ENCODE measurements at places on chromosomes 3 and 15.

- no peak for DNase-seq
Observed at GRCh38 chr15:44029940-44030568, 165.0 kb downstream of the FRMD5 start.

GRCh38 chr3:4306091-4306490 lies 2.9 kb downstream of the SETMAR start:
- DNase-seq, result no peak

DNA sequence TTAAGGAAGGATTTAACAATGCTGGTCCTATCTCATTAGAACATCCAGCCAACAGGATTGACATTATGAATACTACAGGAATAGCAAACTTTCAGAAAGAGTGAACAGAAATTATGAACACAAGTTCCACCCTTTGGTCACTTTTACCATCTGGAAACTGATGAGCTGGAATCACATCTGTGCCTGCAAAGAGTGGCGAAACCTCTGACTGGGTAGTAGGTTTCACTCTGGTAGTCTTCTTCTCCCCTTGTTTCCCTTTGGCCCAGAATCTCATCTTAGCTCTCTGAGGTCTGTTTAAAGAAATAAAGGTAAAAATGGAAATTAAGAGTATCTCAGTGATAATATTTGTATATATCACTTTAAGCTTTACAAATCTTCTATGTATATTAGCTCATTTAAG lies 73.1 kb downstream of the NR2E3 start:
- no peak for DNase-seq

GRCh38 chr15:79452244-79453051 lies 20.3 kb downstream of the MINAR1 start:
- DNase-seq, result no peak

- no peak for DNase-seq
Observed at GRCh38 chr15:70179309-70179892, 81.7 kb upstream of the TLE3 start.

GRCh38 chr3:145307272-145307671 lies 853.7 kb downstream of the PLOD2 start:
- DNase-seq, result no peak

DNA sequence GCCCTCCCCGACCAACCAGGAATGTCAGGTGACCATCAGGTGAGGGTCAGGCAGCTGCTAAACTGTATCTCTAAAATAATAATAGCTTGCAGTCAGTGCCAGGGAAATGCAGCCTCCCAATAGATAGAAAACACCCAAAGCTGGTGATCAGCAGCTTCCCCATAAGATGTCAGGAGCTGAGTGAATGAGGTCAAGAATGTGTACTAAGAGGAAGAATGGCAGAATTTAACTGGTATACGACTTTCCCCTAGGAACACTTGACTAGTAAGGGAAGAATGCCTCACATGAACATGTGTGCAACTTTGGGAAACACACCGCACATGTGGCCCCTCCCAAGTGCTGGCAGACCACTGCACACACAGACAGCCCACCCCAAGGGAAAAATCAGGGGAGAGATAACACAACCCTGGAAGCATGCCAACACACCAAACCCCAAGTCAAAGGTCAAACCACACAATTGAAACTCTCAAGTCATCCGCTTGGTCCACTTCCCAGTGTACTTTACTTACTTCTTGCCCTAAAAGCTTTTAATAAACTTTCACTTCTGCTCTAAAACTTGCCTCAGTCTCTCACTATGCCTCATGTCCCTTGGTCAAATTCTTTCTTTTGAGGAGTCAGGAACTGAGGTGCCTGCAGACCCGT lies 806.5 kb downstream of the OTOL1 start:
- no peak for DNase-seq

GRCh38 chr3:187799942-187800641 lies 54.8 kb upstream of the BCL6 start:
- peak; percentile 49 for DNase-seq

DNA sequence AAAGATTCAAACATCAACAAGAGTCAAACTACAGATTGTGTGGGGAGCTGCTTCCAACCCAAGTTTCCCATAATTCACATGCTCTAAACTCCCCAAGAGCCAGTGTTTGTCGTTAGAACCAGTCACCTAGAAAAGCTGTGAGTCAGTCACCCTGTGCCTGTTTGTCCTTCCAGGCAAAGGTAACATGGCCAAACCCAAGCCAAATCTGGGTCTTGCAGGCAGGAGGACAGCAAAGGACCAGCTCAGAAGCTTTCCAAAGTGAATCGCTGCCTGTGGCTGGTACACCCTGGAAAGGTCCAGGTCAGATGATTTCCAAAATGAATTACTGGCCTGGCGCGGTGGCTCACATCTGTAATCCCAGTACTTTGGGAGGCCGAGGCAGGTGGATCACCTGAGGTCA lies 251.5 kb downstream of the FAM43A start:
- DNase-seq, result no peak

GRCh38 chr3:101038393-101038792 lies 45.2 kb upstream of the ABI3BP start:
- no peak for DNase-seq

GRCh38 chr15:59256482-59256881 lies 49.8 kb downstream of the LDHAL6B start:
- no peak for DNase-seq

DNA sequence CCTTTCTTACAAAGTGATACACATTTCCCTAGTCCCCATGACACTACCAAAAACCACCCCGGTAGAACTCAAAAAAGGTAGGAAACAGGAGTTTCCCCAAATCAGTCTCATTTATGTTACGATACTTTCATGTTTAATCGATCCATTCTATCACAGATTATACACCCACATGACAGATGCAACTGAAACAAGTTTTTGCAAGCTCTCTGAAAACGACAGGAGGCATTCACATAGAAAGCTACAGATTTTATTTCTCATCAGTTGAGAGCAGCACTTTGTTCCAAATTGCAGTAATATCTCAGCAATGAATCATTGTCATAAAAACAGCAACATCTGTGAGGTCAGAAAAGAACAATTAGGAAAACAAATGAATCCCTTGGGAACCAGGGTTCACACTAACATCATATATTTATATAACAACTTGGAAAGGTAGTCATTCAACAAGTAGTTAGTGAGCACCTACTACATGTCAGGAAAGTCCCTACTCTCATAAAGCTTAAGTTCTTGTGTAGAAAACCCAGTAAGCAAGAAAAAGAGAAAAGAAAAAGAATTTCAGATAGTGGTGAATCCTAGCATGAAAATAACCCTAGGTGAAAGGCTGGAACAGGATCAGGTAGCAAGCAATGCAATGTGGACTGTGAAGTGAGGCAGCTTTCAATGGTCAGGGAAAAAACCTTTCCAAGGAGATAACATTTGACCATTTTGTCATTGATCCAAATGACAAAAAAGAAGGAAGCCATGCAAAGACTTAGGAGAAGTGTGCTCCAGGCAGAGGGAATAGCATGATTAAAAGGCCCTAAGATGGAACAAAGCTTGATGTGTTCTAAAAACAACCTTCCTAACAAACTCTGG lies 8.3 kb downstream of the PLD1 start:
- DNase-seq, result peak; percentile 88

DNA sequence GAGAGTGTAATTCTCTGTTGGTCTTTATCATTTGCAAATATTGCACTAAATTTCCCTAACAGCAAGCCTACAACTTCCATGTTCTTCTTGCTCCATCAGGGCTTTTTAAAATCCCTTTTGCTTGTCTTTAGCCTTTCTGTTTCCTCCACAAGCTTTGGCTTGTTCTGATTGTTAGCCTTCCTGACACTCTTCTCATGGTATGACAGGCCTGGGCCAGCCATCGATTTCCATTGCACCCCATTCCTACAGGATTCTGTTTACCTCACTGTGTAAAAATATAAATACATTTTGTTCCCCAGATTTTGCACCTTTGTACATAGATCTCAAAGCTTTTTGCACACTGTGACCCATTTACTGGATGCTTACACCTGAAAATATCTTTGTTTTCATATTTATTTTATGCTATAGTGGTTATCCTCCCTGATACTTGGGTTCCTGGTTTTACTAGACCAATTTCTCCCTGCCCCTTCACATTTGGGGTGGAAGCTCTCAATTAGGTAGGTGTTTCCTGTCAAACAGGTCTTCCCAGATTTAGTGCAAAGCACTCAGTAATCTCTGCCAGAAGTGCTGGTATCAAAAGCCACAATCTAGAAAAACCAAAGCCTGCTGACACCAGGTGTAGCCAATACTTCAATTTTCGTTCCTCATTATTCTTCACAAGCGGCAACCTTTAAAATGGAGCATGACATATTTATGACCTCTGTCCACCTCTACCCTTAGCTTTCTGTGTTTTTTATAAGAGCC lies 57.9 kb upstream of the PPP2R3A start:
- peak; percentile 85 for DNase-seq

DNA sequence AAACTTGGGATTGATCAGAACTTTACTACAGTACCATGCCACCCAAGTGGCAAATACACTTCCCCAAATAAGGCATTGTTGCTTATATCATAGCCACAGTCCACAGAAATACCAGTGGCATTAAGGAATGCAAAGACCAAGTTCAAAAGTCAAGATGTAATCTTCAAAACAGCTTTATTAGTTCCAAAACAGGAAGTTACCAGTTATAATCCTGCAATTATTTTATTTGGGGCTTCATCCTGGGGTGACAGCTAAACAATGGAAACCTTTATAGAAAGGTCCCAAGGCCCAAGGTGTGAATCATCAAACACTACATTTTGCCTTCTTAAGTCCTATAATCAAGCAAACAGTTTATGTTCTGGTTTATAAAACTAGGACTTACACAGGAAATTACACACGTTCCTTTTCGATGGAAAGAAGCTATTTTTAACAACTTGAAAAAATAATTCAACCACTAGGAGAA lies 30.3 kb upstream of the RNF7 start:
- peak; percentile 15 for DNase-seq

DNA sequence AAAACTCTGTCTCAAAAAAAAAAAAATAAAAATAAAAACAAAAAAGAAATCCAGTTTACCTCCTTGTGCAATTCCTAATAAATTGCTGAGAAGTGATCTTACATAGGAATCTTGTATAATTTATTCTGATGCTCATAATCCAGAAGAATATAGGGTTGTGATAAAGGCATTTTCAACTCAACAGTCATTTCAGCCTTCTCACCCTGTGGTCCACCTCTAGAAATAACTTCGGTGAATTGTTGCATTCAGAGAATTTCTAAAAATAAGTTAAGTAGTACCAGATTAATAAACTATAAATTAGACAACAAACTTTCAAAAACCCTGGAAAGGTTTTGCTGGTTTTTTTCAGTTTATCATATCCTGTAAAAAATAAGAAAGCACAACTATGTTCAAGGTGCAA lies 20.2 kb downstream of the RAF1 start:
- DNase-seq, result no peak

GRCh38 chr3:116050311-116050915 lies 394.9 kb downstream of the LSAMP start:
- no peak for DNase-seq

DNA sequence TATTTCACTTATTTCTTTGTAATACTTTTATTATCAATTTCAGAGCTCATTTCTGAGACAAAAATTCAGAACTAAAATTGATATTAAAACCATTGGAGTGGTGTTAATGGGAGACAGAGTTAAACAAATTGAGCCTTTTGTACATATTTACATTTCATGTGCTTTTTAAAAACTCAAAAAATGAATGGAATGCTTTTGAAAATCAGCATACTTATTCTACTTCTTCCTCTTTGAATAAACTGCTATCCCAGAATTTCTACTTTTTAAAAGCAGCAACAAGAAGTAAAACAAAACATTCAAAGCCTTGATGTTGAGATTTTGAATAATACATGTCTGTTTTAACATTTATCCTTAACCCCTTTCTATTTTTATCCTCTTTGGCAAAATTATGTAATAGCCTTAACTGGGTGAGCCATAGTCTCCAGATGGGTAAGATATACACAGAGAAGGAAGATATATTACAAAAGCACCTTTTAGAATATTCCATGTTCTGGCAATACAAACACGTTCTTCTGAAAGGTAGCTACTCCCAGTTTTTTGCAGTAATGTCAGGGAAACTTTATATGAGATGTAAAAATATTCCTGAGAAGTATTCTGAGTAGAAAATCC lies 123.6 kb downstream of the MBNL1 start:
- DNase-seq, result no peak

- DNase-seq, result no peak
Observed at GRCh38 chr15:66184492-66184891, 69.1 kb downstream of the MEGF11 start.

DNA sequence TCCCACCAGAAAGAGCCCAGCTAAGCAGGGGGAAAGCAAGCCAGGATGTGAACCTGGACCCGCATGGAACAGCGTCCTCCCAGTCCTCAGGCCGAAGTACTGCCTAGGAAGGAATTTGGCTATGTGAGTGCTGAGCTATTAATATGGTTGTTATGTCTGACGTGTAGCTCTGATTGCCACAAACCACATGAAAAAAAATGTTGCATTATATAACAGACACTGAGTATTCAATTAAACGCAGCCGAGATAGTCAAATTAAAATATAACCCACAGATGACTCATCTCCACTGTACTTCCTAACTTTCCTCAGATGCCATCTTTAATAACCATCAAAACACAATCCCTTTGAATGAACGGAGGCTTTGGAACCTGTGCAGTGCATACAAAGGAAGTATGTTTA lies 111.1 kb downstream of the GABRB3 start:
- no peak for DNase-seq

DNA sequence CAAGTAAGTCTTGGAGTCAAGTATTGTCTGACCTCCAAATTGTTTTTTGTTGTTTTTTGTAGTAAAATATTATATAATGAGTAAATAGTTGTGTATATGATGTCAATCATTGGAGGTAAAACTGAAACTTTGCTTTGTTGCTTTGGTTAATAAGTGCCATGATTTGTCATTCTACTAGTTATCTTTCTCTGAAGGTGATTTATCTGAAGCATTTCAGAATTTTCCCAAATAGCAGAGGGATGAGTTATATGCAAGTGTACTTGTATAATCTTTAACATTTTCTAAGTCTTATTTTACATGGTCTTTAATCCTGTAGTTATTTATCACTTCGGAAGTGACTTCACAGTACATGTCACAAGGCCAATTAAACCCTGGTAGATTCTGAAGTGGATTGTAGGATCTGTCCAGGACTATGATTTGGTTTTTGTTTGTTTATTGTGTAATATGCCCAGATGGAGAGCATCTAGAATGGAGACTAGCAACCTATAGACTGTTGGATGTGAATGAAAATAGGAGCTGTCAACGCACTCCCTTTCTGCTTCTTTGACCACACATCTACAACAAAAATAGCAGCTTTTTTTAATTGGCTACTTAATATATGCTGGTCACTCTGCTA lies 93.1 kb upstream of the SAMMSON start:
- DNase-seq, result peak; percentile 3

DNA sequence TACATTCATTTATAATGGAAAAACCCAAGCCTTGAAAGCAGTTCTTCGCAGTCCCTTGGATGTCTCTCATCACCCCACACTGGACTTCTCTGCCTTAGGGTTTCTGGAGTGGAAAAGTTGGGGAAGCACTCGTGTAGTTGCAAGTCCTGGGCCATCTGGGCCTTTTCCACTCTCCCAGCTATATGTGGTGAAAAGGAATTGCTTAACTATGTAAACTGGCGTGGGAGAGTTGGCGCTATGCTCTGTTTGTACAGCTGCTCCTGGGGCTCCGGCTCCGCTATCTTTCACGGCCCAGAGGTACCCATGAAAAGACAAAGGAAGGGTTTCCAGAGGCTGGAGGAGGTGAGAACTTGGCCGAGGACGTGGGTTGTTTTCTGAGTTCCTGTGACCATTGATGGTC lies 81.1 kb upstream of the MYZAP start:
- no peak for DNase-seq
